ENCODE measurements at places on chromosomes 6 and 20. TPM values are rescaled to one million over a fixed set of nuclear protein-coding genes. Genes with fewer than 3 reads are reported as not detected.

DNA sequence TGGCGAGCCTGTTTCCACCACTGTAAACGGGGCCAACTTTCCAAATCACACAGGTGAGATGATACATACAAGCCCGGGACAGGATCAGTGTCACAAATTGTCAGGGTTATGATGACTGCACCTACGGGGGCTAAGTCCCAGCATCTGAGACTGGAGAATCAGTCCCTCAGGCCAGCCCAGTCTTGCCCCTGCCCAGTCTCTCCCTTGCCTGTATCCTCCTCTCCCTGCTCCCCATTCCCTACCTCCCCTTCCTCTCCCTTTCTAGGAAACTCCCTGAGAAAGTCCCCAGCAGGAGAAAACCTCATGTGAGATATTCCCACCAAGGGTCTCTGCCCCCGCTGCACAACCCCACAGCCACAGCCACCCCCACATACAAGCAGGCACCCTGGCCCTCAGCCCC is 1.5 kb downstream of the FOXS1 start:
- no peaks in the 10 kb centered on the region for H3K36me3 ChIP-seq
- H3K4me1 ChIP-seq = no peaks in the 10 kb centered on the region
- no peak for DNase-seq
- no peak overlapping the region for H3K27ac ChIP-seq
- H3K27me3 ChIP-seq = no peaks in the 10 kb centered on the region

- H3K4me3 ChIP-seq = no peak overlapping the region
- H3K36me3 ChIP-seq = no peaks in the 10 kb centered on the region
- H3K4me1 ChIP-seq = no peaks in the 10 kb centered on the region
These were observed 605.5 kb downstream of the HDGFL1 start for GRCh38 chr6:23174781-23175361.

GRCh38 chr6:100998111-100998510 is 117.0 kb upstream of the ASCC3 start:
- H3K27ac ChIP-seq = no peak overlapping the region
- H3K27me3 ChIP-seq = no peaks in the 10 kb centered on the region
- no peaks in the 10 kb centered on the region for H3K36me3 ChIP-seq
- H3K4me1 ChIP-seq = no peaks in the 10 kb centered on the region

DNA sequence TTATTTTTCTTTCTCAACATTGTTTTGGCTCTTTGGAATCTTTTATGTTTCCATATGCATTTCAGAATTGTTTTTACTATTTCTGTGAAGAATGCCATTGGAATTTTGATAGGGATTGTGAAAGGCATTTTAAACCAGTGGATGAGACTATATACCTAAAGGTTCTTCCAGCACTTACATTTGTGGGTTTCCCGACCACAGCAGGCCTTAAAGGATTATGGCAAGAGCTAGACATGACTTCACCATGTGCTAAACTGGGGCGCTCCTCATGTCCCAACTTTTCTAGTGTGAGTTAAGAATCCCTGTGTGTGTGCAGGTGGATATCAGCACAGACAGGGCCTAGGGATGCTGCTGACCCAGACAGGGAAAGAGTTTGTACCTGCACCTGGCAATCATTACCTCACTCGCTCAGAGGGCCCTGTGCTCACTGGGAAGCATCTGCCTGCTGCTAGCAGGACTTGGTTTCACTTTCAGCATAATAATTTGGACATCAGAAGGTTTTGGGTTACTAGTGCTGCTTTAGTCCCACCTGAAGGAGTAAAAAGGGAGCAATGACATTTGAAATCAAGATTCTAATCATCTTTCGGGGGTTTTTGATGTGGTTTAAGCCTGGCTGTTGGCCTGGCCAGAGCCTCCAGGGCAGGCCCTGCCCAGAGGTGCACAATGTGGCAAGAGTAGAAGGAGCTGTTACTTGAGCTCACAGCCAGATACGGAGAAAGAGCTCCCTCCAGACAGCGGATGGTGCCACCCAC is 137.1 kb downstream of the CDC5L start:
- H3K4me3 ChIP-seq = no peak overlapping the region
- H3K27me3 ChIP-seq = no peaks in the 10 kb centered on the region
- no peaks in the 10 kb centered on the region for H3K36me3 ChIP-seq
- no peaks in the 10 kb centered on the region for H3K4me1 ChIP-seq
- no peak overlapping the region for H3K27ac ChIP-seq
- DNase-seq = no peak

- H3K27ac ChIP-seq = no peak overlapping the region
- no peaks in the 10 kb centered on the region for H3K4me1 ChIP-seq
- no peak overlapping the region for H3K4me3 ChIP-seq
- H3K36me3 ChIP-seq = peaks cover 59% of the 10 kb centered on the region
These were observed 328.4 kb downstream of the ESR1 start for GRCh38 chr6:152135755-152136448.

GRCh38 chr6:37314487-37315156 is 39.2 kb upstream of the RNF8 start:
- peak; percentile 24 for DNase-seq
- H3K27me3 ChIP-seq = no peaks in the 10 kb centered on the region
- H3K36me3 ChIP-seq = peaks cover 18% of the 10 kb centered on the region
- no peak overlapping the region for H3K4me3 ChIP-seq
- no peaks in the 10 kb centered on the region for H3K4me1 ChIP-seq
- no peak overlapping the region for H3K27ac ChIP-seq

DNA sequence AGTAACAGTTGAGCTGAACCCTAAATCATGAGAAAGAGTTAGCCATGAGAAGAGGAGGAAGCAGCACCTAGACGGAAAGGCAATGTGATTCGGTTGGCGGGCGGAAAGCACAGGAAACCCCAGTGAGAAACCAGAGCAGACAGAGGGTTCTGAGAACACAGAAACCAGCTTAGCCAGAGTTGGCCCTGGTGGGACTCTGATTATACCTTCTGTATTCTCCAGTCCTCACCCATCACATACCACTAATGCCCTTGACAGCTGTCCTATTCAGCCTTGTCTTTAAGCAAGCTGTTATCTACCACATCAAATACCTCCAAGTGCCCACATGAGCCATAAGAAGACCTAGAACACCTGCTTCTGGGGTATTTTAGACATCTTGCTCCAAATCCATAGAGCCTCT is 58.9 kb upstream of the LRRC1 start:
- no peaks in the 10 kb centered on the region for H3K27me3 ChIP-seq
- peaks cover 15% of the 10 kb centered on the region for H3K4me1 ChIP-seq
- no peak overlapping the region for H3K27ac ChIP-seq
- no peak for DNase-seq

DNA sequence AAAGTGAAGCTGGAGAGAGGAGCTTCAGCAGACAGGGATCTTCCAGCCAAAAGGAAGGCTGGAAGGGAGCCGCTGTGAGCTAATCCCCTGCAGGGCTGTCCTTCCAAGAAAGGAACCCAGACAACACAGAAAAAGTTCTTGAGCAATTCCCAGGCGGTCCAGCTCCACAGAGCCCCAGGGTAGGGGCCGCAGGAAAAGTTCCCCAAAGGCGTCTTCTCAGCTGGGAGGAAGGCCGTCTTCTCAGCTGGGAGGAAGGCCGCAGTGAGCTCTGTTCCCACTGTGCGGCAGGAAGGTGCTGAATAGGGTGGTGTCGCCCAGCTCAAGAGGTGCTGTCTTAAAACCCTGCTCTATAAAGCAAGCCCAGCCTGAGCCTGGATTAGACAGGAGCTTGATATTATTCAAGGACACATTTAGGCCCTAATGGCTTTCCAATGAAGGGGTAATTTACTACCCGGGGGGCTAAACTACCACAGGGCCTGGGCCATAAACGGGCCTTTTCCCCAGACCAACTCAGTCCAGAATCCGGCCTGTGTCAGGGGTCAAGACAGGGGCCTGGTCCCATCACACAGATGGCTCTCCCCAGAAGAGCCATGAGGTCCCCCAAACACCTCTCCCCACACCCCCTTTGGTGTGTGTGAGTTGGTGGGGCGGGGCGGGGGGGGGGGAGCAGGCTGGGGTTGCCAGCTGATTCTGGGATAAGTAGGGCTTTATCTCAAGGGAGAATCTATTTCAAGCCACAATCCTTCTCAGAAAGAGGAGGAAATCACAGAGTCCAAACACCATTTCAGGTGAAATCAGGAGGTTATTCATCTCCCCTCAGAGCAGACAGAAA is 103.6 kb downstream of the NOL4L start:
- no peaks in the 10 kb centered on the region for H3K36me3 ChIP-seq
- peaks cover 67% of the 10 kb centered on the region for H3K4me1 ChIP-seq
- no peak for DNase-seq
- no peaks in the 10 kb centered on the region for H3K27me3 ChIP-seq
- peak overlapping the region; percentile 53 for H3K27ac ChIP-seq

GRCh38 chr6:157095084-157095483 is 228.2 kb downstream of the TMEM242 start:
- peaks cover 7% of the 10 kb centered on the region for H3K4me1 ChIP-seq
- H3K4me3 ChIP-seq = no peak overlapping the region
- no peak overlapping the region for H3K27ac ChIP-seq
- H3K27me3 ChIP-seq = no peaks in the 10 kb centered on the region
- DNase-seq = no peak

- no peaks in the 10 kb centered on the region for H3K36me3 ChIP-seq
- no peak overlapping the region for H3K27ac ChIP-seq
- DNase-seq = no peak
These were observed 32.2 kb upstream of the ARFGEF2 start for GRCh38 chr20:48889140-48889790.

GRCh38 chr6:147870506-147871110 is 362.1 kb downstream of the SAMD5 start:
- no peak for DNase-seq
- H3K36me3 ChIP-seq = no peaks in the 10 kb centered on the region
- no peak overlapping the region for H3K27ac ChIP-seq
- H3K4me1 ChIP-seq = no peaks in the 10 kb centered on the region

DNA sequence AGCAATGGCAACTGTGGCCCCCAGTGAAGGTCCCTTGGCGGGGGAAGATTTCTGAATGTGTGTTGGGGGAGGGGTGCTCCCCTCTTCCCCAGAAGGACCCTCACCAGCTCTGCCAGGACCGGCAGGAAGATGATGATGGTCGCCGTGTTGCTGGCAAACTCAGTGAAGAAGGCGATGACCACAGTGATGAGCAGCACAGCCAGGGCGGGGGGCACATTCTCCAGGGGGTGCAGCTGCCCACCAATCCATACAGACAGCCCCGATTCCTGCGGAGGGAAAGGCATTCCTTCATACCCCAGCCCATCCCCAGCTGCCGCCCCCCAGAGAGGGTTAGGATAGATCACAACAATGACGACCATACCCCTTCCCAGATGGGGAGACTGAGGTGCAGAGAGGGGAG is 15.7 kb upstream of the OCSTAMP start:
- H3K27me3 ChIP-seq = no peaks in the 10 kb centered on the region
- H3K4me1 ChIP-seq = peaks cover 7% of the 10 kb centered on the region
- no peak overlapping the region for H3K27ac ChIP-seq
- no peak overlapping the region for H3K4me3 ChIP-seq
- no peaks in the 10 kb centered on the region for H3K36me3 ChIP-seq

DNA sequence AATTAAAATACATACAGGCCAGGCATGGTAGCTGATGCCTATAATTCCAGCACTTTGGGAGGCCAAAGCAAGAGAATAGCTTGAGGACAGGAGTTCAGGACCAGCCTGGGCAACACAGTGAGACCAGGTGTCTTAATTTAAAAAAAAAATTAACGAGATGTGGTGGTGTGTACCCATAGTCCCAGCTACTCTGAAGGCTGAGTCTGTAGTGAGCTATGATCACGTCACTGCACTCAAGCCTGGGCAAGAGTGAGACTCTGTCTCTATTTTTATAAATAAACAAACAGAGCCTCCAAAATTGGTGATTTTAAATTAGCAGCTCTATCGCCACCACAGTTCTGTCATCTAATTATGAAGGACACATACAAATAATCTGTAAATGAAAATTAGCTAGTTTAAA is 37.9 kb downstream of the ABHD12 start:
- no peaks in the 10 kb centered on the region for H3K36me3 ChIP-seq
- H3K27ac ChIP-seq = no peak overlapping the region
- no peaks in the 10 kb centered on the region for H3K27me3 ChIP-seq
- H3K4me3 ChIP-seq = no peak overlapping the region

The SPATA25 gene
- total RNA-seq = 1.2 TPM

The PSMB9 gene
- 70.3 TPM for total RNA-seq

The KIFC1 gene
- total RNA-seq = 2.7 TPM

The C20orf96 gene
- total RNA-seq = 4.8 TPM

The SYNCRIP gene
- 85.0 TPM for total RNA-seq
